EH (cell line): ENCODE measurements at places on chromosomes 11 and 22.

DNA sequence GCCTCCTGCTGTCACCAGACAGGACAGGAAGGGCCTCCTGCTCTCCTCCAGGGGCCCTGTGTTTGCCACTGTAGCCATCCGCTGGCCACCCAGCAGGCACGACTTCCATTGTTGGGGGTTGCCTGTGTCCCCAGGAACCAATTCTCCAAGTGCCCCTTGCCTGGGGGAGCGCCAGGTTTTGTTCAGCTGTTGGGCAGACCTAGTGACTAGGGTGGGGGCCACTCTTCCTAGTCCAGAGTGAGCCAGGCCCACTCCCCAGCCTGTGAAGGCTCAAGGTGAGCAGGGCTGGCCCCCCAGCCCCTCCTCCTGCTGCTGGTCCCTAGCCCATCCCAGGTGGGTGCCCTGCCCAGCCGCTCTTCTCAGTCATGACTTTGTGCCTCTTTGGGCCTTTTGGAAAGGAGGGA is 30.9 kb downstream of the OSBPL5 start:
- DNase-seq = no peak

DNA sequence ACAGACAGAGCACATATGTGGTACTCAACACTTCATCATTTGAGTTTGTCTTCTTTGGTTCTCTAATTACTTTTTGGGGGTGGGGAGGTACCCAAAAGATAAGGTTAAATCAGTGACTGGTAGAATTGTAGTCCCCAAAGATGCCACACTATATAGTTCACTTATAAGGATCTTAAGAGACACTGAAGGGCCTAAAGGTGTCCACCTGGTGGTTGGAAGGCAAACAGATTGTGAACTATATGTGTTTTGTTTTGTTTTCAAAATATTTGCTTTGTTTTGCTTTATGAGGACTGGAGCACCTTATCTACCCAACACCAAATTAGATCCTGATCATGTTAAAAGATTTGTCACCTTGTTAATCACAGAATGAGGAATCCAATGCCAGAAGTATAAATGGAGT is 136.1 kb downstream of the DCDC1 start:
- no peak for DNase-seq

GRCh38 chr11:130131961-130132850 is 27.4 kb upstream of the ST14 start:
- peak; percentile 72 for DNase-seq

DNA sequence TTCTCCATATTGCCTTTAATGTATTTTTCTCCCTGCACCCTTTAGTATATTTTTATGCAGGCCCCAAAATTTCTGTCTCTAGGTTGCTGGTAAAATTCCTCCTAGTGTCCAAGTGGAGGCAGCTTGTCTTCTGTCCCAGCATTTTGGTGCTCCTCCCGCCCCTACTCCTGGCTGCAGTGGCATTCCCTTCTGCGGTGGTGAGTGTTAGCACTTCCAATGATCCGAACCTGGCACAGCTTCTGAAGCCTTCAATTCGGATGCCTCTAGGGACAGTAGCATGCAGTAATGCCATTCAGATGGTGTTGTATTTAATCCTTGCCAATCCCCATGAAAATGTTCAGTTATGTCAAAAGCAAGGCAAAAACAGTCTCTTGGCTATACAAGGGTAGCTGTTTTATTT is 5.9 kb downstream of the YWHAH start:
- peak; percentile 35 for DNase-seq

- DNase-seq = peak; percentile 51
Observed at GRCh38 chr22:31089160-31090100, 8.3 kb downstream of the SMTN start.

DNA sequence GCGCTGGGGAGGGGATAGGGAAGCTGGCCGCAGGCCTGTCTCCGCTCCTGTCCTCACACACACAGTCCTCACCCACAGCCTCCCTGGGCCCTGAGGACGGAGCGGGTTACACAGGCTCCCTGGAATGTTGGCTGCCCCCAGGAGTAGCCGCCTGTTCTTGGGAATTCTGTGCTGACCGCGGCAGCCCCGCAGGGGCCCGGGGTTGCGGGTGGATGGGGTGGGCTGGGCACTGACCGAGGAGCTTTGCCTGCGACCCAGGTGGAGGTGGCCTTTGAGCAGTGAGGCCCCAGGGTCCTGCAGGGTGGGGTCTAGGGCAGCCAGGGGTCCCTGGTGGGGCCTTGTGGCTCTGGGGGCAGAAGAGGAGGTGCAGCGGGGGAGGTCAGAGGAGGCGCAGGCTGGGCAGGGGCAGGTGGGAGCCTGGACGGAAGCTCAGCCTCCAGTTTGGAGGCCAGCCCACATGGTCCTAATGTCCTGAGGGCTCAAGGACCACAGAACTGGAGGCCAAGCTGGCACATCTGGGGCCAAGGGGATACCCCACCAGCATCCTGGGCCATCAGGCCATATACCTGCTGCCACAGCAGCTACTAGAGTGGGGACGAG is 6.6 kb upstream of the MRGPRG start:
- no peak for DNase-seq

- DNase-seq = no peak
Observed at GRCh38 chr11:128610721-128611617, 23.6 kb upstream of the ETS1 start.

DNA sequence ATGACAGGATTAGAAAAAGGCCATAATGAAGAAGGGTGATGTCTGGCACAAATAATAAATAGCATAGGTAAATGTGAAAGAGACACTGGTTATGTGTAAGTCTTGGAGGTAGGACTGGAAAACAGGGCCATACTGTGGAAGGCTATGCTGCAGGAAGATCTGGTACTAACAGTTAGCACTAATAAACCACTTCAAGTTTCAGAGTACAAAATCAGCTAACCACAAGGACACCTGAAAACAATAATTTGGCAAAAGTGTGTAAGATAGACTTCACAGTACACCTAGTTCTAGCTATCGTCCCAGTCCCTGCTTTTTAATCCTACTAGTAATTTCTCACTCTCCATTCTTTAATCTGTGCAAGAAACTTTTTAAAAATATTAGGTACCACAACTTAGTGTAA is 44.3 kb downstream of the CWF19L2 start:
- DNase-seq = no peak

GRCh38 chr11:19803506-19803998 is 90.9 kb downstream of the NAV2 start:
- DNase-seq = peak; percentile 42

- peak; percentile 56 for DNase-seq
Observed at GRCh38 chr11:106925245-106925644, 93.0 kb downstream of the GUCY1A2 start.

DNA sequence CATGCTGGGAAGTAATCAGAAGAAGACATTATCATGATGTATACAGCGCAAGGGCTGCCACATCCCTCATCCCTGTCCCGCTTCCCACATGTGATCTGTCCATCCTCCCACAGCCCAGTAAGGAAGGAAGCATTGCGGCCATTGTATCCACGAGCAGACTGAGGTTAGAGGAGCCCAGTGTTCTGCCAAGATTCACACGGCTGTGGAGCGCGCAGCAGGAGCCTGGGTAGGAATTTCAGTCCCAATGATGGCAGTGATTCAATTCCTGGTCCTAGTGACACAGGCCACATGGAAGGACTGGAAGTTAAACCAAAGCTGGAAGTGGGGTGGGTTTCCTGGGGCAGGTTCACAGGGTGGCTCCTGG is 89.2 kb downstream of the RTL6 start:
- DNase-seq = no peak

DNA sequence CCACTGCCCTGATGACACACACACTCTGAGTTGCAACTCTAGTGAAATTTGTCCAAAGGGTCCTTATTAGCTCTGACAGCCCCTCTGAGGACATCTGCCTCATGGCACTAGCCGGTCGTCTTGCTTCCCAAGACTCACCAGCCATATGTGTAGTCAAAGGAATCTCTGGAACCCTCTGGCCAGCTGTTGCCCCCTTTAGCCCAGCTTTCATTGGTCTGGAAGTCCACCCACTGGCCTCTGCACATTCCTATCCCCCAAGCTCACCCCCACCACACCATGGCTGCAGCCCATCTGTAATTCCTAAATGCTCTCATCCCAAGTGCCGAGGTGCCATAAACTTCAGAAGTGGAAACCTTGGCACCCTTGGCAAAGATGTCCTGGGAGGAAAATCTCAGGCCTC is 24.3 kb downstream of the SYT7 start:
- DNase-seq = no peak

- DNase-seq = peak; percentile 7
Observed at GRCh38 chr11:4607096-4607495, 935 bp downstream of the TRIM68 start.

DNA sequence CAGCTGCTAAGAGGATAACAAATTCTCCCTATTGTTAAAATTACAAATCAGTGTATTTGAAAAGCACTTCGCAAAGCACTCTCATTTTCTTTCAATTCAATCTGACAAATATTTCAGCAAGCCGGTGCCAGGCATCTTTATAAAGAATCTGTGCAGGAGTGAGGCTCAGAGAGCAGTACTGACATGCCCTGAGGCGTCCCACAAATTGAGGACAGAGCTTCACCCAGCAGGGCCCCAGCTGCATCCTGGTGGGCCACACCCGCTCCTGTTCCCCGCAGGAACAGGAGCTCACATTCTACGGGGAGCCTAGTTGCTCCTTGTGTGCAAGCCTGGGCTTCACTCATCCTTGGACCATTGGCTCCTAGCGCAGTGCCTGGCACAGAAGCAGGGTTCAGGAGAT is 60.9 kb upstream of the EIF3D start:
- no peak for DNase-seq

- DNase-seq = no peak
Observed at GRCh38 chr22:35451592-35451991, 51.7 kb downstream of the MCM5 start.
